Occipital lobe (tissue), 3 donors: ENCODE measurements at places on chromosomes 13 and 19.

DNA sequence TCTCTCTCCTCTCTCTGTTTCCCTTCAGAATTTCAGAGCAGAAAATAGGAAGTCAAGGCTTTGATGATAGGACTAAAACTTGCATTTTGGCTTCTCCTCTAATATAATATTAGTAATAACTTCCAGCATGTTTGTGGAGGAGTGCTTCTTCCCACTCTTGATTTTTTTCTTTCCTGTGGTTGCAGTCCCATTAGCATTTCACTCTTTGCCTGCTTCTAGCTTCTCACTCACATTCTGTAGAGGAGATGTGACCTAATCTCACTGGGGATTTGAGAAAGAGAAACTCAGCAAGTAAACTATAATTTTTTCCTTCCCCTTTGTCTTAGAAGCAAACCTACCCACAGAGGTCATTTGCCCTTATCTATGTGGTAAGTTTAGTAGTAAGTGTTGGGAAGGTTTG, 169.4 kb upstream of the HTR2A start:
- DNase-seq = no peak

DNA sequence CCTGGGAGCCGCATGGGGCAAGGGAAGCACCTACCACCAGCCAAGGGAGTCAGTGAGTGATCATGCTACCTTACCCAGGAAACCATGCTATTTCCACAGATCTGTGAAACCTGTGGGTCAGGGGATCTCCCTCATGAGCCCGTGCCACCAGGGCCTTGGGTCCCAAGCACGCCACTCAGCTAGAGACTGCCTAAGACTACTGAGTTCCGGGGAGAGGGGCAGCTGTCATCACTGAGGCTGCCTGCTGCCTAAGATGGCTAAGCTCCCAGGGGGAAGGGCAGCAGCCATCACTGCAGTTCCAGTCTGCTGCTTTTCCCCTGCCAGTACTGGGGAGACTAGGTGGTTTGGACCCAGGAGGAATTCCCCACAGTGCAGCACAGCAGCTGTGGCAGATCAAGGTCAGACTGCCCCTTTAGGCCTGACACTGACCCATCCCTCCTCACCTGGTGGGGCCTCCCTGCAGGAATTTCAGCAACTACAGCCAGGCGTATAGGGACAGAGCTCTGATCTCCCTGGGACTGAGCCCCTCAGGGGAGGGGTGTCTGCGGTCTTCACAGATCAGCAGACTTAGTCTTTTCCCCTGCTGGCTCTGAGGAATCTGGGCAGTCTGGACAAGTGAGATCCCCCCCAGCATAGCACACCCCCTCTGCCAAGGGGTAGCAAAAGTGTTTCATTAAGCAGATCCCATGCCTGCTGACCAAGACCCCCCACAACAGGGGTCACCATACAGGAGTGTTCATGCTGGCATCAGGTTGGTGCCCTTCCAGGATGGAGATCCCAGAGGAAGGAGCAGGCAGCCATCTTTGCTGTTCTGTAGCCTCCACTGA, 26.9 kb downstream of the VSTM2B start:
- DNase-seq = no peak

GRCh38 chr13:89900104-89900765, 1447.3 kb upstream of the MIR17HG start:
- no peak for DNase-seq

DNA sequence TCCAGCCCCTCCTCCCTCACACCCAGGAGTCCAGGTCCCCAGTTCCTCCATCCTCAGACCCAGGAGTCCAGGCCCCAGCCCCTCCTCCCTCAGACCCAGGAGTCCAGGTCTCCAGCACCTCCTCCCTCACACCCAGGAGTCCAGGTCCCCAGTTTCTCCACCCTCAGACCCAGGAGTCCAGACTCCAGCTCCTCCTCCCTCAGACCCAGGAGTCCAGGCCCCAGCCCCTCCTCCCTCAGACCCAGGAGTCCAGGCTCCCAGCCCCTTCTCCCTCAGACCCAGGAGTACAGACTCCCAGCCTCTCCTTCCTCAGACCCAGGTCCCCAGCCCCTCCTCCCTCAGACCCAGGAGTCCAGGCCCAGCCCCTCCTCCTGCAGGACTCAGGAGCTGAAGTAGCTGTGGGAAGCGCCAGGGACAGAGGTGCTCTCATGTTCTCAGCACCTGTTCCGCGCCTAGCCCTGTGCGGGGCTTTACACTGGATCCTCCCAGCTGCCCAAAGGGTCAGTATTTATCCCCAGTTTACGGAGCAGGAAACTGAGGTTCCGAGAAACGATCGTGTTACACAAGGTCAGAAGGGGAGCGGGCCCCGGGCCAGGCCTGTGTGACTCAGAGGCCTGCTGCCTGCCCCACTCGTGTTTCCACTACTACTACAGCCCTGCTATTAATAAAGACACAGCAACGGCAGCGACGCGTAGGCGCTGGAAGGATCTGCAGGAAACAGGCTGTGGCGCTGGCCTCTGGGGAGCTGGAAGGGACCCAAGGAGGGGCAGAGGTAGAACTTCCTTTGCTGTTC, 1.7 kb upstream of the SBK3 start:
- peak; percentile 13 for DNase-seq

DNA sequence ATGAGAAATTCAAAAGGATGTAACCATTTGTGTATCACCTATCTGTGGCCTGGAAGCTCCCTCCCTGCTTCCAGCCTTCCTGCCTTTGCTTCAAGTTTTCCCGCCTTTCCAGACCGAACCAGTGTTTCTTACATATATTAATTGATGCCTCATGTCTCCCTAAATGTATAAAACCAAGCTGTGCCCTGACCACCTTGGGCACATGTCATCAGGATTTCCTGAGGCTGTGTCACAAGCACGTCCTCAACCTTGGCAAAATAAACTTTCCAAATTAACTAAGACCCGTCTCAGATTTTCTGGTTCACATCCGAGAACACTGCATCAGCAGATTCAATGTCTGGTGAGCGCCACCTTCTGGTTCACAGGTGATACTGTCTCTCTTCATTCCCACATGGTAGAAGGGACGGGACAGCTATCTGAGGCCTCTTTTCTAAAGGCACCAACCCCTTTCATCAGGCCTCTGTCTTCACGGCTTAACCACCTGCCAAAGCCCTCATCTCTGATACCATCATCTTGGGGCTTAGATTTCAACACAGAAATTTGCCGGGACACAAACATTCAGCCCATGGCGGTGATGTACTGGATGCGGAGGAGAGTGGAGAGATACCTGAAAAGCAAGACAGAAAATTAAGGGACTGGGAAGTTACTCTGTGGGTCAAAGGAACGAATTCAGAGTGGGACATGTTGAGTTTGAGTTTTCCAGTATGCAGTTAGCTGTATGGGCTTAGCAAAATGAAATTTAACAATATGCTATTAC, 58.7 kb upstream of the PABPC3 start:
- peak; percentile 9 for DNase-seq
